ENCODE measurements at places on chromosomes 2 and 18. TPM values are rescaled to one million over a fixed set of nuclear protein-coding genes. Genes with fewer than 3 reads are reported as not detected.

DNA sequence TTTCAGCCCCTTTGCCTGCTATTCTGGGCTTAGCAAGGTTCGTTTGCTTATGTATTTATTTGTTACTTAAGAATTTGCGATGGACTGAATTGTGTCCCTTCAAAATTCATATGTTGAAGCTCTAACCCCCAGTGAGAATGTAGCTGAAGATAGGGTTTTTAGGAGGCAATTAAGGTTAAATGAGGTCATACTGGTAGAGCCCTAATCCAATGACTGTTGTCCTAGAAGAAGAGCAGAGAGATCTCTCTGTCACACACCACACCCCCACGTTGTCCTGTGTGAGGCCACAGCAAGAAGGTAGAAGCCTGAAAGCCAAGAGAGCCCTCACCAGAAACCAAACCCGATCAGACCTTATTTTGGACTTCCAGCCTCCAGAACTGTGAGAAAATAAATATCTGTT, 66.7 kb downstream of the KIAA1328 start:
- no peak for DNase-seq
- no peaks in the 10 kb centered on the region for H3K4me1 ChIP-seq
- no peak overlapping the region for H3K4me3 ChIP-seq
- H3K36me3 ChIP-seq, result no peaks in the 10 kb centered on the region

DNA sequence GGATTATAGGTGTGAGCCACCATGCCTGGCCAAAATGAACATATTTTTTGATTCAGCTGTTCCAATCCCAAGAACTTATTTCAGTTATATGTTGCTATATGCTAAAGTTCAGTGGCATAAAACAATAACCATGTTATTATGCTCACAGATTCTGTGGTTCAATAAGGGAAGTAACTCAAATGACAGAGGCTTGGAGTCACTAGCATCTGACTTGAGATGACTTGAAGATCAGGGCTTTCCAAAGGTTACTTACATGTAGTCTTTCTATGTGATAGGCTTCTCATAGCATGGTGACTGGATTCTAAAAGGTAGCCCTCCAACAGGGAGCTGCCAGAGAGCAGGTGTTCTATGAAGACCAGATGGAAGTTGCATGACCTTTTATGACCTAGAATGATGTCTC, 17.2 kb downstream of the CLK1 start:
- H3K27ac ChIP-seq, result no peak overlapping the region
- H3K4me3 ChIP-seq, result no peak overlapping the region
- no peaks in the 10 kb centered on the region for H3K27me3 ChIP-seq
- H3K36me3 ChIP-seq, result peaks cover 20% of the 10 kb centered on the region

DNA sequence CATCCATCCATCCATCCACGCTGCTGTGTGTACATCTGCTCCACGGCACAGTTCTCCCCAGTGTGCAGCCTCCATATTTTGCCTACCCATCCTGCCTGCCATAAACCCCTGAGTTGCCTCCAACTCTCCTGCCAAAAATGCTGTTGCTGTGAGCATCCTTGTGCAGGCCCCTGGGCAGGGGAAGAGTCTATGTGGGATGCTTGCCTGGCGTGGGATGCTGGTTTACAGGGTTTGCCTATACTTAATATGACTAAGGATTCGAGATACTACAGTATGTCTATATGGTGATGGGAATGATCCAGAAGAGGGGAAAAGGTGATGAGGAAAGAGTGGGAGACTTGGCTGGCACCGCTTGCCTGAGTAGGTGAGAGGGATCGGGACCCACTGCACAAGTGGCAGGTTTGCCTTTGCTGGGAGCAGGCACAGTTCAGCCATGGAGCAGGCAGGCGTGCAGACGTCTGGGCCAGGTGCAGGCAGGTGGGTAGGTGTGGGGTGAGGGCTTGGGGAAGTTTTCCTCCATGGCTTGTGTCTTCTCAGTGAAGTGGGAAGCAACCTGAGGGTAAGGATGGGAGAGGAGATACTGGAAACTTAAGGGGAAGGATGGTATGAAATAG, 30.2 kb upstream of the FAHD2A start:
- no peaks in the 10 kb centered on the region for H3K36me3 ChIP-seq
- H3K4me1 ChIP-seq, result no peaks in the 10 kb centered on the region
- H3K27me3 ChIP-seq, result no peaks in the 10 kb centered on the region
- no peak overlapping the region for H3K4me3 ChIP-seq

DNA sequence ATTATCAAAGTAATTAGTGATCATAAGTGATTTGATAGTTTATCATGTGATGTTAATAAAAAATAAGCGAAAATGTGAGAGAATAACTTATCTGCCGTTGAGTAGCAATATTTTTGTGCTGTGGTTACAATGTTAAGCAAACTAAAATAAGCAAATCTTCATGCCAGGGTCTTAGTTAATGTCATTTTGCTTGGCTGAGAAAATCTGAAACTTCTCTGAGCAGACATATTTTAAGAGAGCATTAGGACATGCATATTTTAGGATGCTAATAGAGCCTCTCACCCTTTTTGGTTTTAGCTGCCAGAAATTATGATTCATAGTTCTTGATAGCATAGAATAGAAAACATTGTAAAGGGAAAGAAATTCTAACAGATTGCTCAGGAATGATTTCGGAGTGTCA, 233.5 kb upstream of the ZEB2 start:
- no peak overlapping the region for H3K4me3 ChIP-seq
- H3K27me3 ChIP-seq, result no peaks in the 10 kb centered on the region
- H3K4me1 ChIP-seq, result no peaks in the 10 kb centered on the region
- no peak for DNase-seq
- H3K27ac ChIP-seq, result no peak overlapping the region

- no peaks in the 10 kb centered on the region for H3K27me3 ChIP-seq
- no peaks in the 10 kb centered on the region for H3K4me1 ChIP-seq
- H3K27ac ChIP-seq, result no peak overlapping the region
- DNase-seq, result no peak
- H3K36me3 ChIP-seq, result peaks cover 13% of the 10 kb centered on the region
Observed at GRCh38 chr2:196988639-196989038, 62.1 kb upstream of the PGAP1 start.

- H3K36me3 ChIP-seq, result no peaks in the 10 kb centered on the region
- H3K27me3 ChIP-seq, result no peaks in the 10 kb centered on the region
- H3K4me3 ChIP-seq, result no peak overlapping the region
- no peak for DNase-seq
- no peaks in the 10 kb centered on the region for H3K4me1 ChIP-seq
Observed at GRCh38 chr2:142745691-142746090, 131.8 kb upstream of the KYNU start.

DNA sequence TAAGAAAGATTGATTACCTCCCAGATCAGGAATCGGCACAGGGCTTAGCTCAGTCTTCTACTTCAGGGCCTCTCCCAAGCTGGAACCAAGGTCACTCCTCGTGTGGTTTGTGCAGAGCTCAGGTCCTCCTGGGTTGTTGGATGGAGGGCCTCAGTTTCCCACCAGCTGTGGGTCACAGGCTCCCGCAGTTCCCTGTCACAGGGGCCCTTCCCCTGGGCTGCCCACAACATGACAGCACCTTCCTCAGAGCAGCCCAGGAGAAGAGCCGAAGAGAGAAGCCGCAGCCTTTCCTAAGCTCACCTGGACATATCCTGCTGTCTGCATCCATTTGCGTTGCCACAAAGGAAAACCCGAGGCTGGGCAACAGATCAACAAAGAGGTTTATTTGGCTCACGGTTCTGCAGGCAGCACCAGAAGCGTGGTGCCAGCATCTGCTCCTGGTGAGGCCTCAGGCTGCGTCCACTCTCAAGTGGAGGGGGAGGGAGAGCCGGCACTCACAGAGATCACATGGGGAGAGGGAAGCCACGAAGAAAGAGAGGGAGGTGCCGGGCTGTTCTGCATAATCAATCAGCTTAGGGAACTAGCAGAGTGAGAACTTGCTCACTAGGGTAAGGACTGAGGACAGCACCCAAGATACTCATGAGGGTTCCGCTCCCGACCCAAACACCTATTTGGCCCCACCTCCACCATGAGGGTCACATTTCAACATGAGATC, 13.0 kb upstream of the ALLC start:
- H3K4me1 ChIP-seq, result no peaks in the 10 kb centered on the region
- H3K4me3 ChIP-seq, result no peak overlapping the region
- H3K36me3 ChIP-seq, result no peaks in the 10 kb centered on the region
- H3K27ac ChIP-seq, result no peak overlapping the region
- no peak for DNase-seq
- H3K27me3 ChIP-seq, result no peaks in the 10 kb centered on the region

- H3K27ac ChIP-seq, result no peak overlapping the region
- H3K4me3 ChIP-seq, result no peak overlapping the region
- DNase-seq, result no peak
- H3K4me1 ChIP-seq, result no peaks in the 10 kb centered on the region
- no peaks in the 10 kb centered on the region for H3K27me3 ChIP-seq
Observed at GRCh38 chr2:189454009-189454408, 12.7 kb downstream of the WDR75 start.

GRCh38 chr18:48835745-48836170, 115.0 kb downstream of the SMAD7 start:
- H3K4me1 ChIP-seq, result peaks cover 94% of the 10 kb centered on the region
- DNase-seq, result no peak
- H3K27me3 ChIP-seq, result no peaks in the 10 kb centered on the region
- no peaks in the 10 kb centered on the region for H3K36me3 ChIP-seq
- no peak overlapping the region for H3K27ac ChIP-seq
- no peak overlapping the region for H3K4me3 ChIP-seq

GRCh38 chr18:80232710-80233109, 14.6 kb downstream of the PARD6G start:
- H3K4me3 ChIP-seq, result no peak overlapping the region
- no peaks in the 10 kb centered on the region for H3K4me1 ChIP-seq
- DNase-seq, result no peak
- no peaks in the 10 kb centered on the region for H3K27me3 ChIP-seq

DNA sequence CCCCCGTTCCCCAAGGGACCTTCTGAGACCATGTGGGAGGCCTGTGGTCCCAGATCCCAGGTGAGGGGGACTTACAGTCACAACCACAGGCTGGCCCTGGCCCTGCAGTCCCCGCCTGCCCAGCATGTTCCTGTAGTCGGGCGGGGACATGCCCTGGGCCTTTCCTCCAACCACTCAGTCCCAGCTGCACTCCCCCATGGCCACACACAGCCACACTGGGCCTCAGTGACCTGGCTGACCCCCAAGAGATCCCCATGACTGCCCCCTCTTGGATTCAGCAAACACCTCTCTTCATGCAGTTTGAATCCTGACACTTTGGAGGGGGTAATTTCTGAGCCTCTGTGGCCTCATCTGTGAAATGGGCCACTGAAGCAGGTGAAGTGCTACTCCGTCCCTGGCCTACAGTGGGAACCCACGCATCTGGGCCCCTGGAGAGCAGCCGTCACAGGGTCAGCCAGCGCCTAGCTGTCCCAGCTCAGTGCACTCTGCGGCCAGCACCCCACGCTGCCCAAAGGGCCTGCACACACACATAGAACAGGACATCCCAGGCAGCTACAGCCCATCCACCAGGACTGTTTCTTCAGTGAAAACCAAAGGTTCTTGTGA, 12.7 kb upstream of the ARHGEF4 start:
- no peaks in the 10 kb centered on the region for H3K36me3 ChIP-seq
- no peak overlapping the region for H3K4me3 ChIP-seq
- no peaks in the 10 kb centered on the region for H3K27me3 ChIP-seq
- DNase-seq, result no peak
- H3K27ac ChIP-seq, result no peak overlapping the region

GRCh38 chr2:56314796-56315195, 131.0 kb downstream of the CCDC85A start:
- no peak overlapping the region for H3K4me3 ChIP-seq
- no peak overlapping the region for H3K27ac ChIP-seq
- no peaks in the 10 kb centered on the region for H3K4me1 ChIP-seq
- H3K36me3 ChIP-seq, result no peaks in the 10 kb centered on the region
- no peak for DNase-seq
- H3K27me3 ChIP-seq, result no peaks in the 10 kb centered on the region

DNA sequence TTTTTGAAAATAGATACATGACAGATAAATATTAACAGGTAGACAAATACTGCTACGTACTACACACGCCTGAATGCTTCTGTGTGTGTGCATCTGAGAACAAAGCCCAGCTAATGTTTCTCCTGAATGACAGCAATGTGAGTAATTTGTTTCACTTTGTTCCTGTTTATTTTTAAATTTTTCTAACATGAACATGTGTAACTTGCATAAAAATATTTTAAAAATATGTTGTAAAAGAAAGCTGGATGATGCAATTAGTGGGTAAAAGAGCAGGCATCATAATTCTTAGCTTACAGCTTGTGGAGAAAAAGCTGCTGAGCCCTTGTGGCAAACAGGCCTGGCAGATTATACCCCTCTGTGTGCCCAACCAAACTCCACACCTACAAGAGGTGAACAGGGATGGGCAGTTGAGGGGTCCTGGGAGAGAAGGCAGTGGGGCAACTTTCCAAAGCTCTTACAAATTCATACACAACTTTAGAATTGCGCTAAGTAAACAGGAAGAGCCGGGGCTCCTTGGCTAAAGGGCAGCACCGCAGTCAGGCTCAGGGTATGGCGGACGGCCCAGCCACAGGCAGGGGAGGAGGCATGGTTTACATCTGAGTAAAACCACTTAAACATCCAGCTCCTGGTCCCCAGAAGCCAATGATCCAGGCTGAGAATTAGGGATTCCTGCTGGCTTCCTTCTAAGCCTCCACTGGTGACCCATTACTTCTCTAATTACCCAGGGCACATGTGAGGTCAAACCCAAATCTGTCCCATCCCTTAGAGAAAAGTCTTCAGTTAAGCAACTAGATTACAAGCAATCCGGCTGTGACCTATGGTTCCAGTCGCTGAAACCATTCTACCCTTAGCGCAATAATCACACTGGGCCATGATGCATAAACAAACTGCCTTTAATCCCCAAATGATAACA, 14.0 kb downstream of the PXDN start:
- no peaks in the 10 kb centered on the region for H3K27me3 ChIP-seq
- no peak overlapping the region for H3K4me3 ChIP-seq
- no peaks in the 10 kb centered on the region for H3K4me1 ChIP-seq

DNA sequence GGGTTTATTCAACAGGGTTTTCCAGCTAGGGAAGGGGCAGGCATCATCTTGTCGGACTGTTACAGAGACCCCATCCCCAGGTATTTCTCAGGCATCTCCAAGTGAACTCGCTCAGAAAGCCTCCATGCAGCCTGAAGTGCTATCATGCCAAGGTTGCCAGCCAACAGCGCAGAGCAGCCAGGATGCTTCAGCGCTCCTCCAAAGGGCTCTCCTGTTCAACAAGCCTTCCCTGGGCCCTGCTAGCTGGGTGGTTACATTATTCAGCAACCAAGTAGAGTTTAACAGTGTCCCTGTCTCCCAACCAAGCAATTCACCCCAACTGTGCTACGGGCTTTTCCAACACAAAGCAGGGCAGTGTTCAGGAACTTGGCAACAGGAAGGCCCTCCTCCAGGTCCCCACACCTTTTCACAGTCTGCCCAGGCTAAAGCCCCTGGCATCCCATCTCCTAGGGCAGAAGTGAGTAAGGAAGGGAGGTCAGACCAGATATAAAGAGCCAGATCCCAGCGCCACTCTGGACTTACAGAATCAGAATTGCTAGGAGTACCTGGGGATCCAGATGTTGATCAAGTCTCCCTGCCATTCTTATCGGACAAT, 52.9 kb downstream of the ZBTB7C start:
- H3K36me3 ChIP-seq, result no peaks in the 10 kb centered on the region
- no peaks in the 10 kb centered on the region for H3K27me3 ChIP-seq
- no peak overlapping the region for H3K27ac ChIP-seq
- no peak for DNase-seq

Gene MC5R
- not detected for total RNA-seq

Gene TTC21B
- 38.9 TPM for total RNA-seq

Gene TRAPPC12
- total RNA-seq, result 121 TPM

Gene KLHL14
- total RNA-seq, result 0.29 TPM

Gene ATG4B
- 97.5 TPM for total RNA-seq

Gene NEU2
- total RNA-seq, result not detected

Gene CCDC88A
- 15.9 TPM for total RNA-seq

Measured in naive thymus-derived CD4-positive, alpha-beta T cell (primary cell).